PC-3 (cell line): ENCODE measurements at places on chromosomes 3 and 15.
A peak's percentile ranks its signal among the peaks of the same experiment; 100 is the strongest.

DNA sequence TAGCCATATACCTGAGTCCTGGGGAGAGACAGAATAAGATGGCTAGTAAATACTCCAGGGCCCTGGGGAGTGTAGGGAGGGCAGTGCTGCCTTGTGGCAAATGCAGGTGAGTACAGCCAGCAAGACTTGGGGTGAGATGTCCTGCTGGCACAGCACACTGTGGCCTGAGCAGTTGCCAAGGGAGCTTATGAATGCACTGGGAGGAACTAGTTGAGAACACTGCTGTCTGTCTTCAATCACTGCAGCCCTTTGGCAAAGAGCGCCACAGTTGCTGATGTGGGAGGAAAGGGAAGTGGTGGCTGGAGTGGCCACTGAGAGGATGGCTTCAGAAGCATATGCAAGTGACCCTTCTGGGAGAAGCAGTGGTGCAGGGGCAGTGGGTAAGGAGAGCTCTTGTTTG is 264.6 kb downstream of the RORA start:
- DNase-seq = no peak

DNA sequence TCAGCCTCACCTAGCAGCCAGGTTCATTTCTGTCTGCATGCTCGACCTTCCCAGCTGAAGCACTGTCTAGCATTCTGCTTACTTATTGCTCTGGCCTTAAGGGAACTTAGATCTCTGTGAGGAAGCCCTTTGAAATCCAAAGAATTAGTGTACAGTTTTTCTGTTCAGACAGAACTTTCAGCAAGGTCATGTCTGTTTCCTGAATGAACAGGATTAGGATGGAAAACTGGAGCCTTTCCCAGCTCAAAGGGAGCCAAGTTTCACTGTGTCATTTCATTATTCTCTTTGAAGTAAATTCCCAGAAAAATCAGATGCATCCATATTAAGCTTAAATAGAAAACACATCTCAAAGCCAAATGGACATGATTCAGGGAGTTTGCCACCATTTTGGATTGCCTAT is 457.3 kb upstream of the KCNMB2 start:
- no peak for DNase-seq

- DNase-seq = no peak
Observed at GRCh38 chr15:84797212-84797611, 19.9 kb upstream of the ALPK3 start.

DNA sequence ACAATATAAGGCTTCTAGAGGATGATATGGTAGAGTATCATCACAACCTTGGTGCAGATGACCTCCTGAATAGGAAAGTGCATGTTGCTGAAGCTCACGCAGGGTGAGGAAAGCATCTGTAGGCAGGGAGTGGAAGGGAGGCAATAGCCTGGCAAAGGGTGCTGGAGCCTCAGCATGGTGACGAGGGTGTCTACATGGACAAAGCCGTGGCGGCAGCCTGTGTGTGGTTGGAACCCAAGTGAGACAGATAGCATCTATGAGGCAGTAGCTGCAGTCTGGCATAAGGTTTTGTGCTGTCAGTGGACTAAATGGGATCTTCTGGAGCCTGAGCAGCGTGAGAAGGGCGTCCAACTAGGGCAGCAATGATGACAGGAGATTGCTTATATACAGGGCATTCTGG is 132.5 kb downstream of the DLG1 start:
- DNase-seq = no peak

DNA sequence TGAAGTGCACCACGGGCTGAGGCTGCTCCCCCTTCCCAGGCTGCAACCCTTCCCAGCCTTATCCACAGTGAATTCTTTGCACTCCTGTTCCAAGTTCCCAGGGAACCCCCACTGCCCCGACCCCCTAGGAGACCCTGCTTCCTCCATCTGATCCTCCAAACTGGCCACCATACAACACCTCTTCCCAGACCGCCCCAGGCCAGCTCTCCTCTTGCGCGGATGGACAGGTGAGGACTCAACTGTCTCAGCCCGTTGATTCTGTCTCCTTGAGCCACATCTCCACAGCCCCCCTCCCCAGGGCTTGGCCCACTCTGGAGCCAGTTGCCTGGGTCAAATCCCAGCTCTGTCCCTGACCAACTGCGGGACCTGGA is 21.7 kb downstream of the GRIP2 start:
- no peak for DNase-seq

DNA sequence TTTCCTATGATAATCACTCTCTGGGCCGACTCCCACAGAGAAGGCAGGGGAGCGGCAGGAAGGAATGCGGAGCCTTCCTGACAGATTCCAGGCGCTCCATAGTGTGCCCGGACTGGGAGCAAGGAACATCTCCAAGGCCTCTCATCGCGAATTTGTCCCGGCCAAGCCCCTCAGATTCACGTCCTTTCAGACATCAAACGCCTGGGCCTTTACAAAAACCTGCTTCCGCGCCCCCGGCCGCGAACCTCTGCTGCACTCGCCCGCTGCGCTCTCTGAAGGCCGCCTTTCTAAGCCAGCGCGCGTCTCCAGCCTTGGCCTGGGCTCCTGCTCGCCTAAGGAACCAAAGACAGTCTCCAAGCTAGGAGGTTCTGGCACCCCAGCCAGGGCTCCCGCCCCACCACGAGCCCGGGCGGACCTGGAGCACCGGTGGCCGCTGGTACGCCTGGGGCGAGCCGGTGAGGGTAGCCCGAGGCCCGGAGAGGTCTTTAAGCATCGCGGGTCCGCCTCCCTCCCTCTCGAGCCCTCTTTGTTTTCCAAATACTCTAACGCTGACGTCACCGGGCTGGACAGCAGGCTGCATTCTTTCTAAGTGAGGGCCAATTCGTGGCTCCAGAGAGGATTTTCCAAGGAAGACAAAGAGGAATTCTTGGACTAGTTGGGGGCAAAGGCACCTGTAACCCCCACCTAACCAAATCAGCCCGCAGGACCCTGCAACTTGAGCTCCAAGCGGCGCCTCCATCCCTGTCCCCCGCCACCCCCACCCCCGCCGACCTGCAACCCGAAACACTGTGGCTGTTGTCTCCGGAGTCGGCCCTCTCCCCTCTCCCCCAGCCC is 759 bp downstream of the AMOTL2 start:
- DNase-seq = peak; percentile 82

- no peak for DNase-seq
Observed at GRCh38 chr3:46303240-46303639, 50.7 kb upstream of the CCR2 start.

DNA sequence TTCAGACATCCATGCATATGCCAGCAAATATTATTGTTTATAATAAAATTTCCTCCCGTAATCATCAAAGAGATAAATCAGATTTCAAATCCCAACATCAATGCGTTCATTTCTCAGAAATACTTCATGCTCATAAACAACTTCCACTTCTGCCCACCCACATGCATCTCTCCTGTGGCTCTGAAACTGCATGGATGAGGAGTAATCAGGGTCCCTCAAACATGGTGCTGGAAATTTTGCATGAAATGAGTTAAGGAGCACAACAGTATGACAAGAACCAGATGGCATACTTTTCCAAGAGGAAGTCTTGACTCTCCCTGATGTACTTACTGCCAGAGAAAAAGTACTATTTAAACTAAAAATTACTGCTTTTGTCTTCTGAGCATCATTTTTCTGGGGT is 26.9 kb upstream of the MFSD1 start:
- no peak for DNase-seq

DNA sequence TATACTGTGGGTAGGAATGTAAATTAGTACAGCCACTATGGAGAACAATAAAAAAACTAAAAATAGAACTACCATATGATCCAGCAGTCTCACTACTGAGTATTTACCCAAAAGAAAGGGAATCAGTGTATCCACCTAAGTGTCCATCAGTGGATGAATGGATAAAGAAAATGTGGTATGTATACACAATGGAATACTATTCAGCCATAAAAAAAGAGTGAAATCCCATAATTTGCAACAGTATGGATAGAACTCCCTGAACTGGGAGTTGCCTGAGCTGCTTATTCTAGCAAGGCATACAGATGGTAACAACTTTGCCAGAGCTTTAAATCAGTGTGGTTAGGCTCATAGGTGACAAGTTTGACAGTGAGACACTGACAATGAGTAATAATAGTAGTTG is 16.1 kb upstream of the APH1B start:
- no peak for DNase-seq
